ENCODE measurements at places on chromosomes 2 and 18.

- no peak for DNase-seq
Measured at GRCh38 chr2:7379799-7380198, 462.6 kb downstream of the RNF144A start.

- DNase-seq = peak; percentile 39
Measured at GRCh38 chr2:45274250-45274926, 265.1 kb upstream of the SIX2 start.

DNA sequence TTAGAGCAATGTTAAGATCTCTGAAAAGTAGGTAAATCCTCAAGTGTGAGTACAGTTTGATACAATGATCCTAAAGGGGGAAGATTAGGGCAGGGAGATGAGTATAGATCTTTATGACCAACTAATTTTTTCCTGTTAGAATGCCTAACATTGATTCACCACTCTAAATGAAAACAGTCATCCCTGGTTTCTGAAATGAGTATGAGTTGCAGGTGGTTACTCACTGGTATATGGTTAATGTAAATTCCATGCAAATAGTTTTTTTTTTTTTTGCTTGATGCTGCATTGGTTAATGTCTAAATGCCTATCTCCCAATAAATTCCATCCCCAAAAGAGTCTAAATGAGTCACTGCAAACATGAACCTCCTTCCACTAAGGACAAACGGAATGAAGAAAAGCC, 55.0 kb upstream of the SERPINB2 start:
- DNase-seq = no peak

- DNase-seq = no peak
Measured at GRCh38 chr2:25655316-25655715, 18.1 kb downstream of the DTNB start.

GRCh38 chr2:24237313-24237712, 62.5 kb downstream of the FAM228A start:
- DNase-seq = no peak

- no peak for DNase-seq
Measured at GRCh38 chr2:152236191-152236925, 60.8 kb upstream of the STAM2 start.

DNA sequence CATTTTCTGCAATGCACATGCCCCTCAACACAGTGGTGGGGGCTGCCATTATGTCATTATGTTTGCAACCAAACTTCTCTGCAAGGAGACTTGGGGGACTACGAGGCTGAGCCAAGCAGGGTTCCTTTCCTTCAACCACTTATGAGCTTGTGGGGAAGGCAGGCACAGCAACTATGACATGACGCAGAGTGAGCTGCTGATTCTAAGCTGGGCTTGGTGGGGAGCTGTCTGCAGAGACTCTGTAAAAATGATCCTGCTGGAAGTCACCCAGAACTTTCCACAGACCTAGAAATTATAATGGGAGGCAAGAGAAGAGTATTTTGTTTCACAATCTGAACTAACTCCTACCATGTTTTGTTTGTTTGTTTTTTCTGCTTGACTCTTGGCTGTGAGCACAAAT, 55.6 kb downstream of the INPP5D start:
- DNase-seq = no peak

DNA sequence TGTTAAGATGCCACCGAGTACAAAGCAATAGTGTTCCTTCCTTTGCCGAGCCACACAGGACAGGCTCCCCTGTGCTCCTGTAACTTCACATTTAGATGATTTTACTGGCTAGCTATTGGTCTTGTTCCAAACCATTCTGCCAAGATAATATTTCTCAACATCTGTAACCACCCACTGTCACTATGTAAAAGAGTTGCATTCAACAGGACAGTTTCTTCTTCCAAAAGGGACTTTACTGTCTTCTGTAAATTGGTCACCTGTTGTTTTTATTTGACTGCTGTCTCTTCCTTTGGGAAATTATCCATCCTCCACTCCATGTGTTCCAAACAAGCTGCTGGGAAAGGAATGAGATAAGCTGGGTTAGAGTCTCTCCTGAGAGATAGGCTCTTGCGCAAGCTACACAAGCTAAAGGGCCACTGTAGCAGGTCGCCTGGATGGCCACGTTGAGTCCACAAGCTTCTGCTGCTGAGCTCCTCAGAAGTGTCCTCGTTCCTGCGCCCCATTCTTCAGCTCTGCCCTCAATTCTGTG, 14.4 kb upstream of the BZW1 start:
- no peak for DNase-seq

DNA sequence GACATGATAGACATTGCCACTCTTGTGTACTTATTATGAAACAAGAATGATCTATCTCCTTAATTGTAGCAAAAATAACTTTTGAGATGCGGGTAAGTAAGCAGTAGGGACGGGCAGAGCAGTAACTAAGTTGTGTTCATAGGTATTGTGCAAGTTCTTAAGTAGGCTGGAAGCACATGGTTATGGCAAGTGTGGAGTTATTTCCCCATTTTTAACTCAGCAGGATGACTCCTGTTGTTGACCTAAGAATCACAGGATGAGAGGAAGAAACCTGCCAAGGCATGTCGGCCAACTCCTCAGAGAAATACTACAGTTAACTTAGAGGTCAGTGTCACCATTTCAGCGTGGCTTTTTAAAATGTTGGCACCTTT, 51.1 kb upstream of the FN1 start:
- DNase-seq = no peak

DNA sequence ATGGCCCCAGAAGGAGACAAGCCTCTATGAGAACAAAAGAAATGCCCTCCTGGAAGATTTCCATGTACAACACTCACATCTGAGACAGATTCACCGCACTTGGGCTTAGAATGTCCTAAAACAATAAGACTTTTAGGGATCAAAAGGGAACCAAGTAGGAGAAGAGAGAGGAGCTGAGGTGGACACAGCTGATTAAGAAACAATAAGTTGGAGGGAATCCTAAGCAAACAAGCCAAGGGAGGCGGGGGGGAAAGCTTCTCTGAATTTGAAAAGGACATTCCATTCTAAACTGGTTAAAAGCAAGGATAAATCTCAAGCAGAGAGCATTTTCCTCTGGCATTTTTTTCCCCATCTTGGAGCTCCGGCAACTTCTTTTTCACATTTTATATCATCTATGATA, 9.9 kb downstream of the ACVR1 start:
- no peak for DNase-seq

GRCh38 chr2:158745067-158745865, 49.9 kb upstream of the DAPL1 start:
- peak; percentile 73 for DNase-seq

GRCh38 chr18:49910019-49910418, 96.7 kb upstream of the ACAA2 start:
- no peak for DNase-seq

GRCh38 chr18:38635709-38636430, 1070.3 kb upstream of the CELF4 start:
- no peak for DNase-seq

- DNase-seq = no peak
Measured at GRCh38 chr2:47072018-47072691, 83.0 kb downstream of the STPG4 start.

- DNase-seq = no peak
Measured at GRCh38 chr2:228840743-228841114, 430.4 kb downstream of the PID1 start.

GRCh38 chr18:9737006-9737405, 28.9 kb downstream of the RAB31 start:
- no peak for DNase-seq

DNA sequence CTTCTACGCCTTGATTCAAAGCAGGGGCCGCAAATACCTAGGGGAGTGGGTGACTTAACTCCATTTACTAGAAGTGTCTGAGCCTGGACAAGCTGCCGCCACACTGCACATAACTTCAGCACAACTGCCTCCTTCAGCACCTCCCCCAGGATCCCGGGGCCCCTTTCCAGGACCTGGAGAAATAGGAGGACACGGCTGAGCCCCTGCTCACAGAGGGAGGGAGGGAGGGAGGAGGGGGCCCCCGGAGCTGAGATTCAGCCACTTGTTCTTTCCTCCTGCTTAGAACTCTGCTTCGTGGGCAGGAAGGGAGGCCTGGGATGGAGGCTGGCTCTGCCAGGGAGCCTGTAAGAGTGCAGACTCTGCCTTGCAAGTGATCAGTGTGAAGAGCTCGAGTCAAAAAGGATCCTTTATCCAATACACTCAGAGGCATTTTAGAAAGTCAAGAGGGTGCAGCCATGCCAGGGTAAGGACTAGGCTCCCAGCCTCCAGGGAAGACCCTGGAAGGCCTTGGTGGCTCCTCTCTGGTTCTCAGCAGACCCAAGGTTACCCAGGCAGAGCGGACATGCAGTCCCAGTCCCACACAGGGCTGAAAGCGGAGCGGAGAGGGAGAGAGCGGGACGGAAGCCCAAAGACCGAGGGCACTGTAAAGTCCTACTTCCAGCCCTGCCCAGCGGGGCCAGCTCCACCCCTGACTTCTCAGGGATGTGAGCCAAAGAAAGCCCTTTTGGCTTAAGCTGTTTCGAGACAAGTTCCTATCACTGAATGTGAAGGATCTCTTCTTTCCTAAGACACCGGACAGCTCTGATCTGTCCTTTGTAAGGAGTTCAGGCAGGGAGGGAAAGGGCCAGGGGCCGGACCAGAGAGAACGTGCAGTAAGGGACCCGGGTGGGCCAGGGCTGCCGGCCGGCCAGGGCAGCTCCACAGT, 8.6 kb upstream of the ARMC9 start:
- no peak for DNase-seq

DNA sequence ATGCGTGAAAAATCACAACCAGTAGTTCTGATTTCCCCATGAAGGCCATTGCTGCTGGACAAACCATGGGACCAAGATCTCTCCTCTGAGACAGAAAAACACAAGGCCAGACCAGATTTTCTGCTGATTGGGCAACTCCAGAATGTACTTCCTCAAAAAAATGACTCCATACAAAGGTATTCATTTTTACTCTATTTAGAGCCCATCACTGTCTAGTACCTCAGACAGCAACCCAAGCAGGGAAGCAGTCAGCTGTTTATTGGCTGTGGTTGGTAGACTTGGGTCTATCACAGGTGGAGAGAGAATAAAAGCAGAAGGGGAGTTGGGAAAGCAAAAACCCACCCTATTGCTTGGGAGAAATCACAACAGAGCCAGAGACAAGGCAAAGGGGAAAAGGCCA, 219.9 kb downstream of the PIK3C3 start:
- no peak for DNase-seq

- DNase-seq = no peak
Measured at GRCh38 chr2:206863716-206864115, 75.6 kb upstream of the CPO start.

DNA sequence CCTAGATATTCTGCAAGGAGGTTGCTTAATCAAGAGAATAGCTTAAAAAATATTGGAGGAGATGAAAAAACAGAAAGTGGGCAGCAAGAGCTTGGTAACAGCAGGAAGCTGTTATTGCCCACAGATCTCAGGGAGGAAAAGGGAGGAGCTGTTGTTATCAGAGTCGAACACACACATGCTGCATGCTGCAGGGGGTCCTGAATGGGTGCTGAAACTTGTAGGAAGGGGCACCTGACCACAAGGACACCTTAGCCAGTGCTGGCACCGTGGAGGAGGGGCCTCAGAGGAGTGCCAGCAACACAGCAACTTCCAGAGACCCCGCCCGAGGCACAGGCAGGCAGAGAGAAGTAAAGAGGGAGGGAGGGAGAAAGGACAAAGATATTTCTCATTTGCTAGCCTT, 332.9 kb downstream of the SOCS6 start:
- DNase-seq = no peak

DNA sequence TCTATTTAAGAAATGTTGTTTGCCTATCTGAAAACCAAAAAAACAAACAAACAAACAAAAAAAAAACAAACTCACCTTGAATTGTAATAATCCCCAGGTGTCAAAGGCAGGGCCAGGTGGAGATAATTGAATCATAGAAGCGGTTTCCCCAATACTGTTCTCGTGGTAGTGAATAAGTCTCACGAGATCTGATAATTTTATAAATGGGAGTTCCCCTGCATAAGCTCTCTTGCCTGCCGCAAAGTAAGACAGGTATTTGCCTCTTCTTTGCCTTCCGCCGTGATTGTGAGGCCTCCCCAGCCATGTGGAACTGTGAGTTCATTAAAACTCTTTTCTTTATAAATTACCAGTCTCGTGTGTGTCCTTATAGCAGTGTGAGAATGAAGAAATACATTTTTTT, 1180.7 kb upstream of the CRIM1 start:
- DNase-seq = no peak

DNA sequence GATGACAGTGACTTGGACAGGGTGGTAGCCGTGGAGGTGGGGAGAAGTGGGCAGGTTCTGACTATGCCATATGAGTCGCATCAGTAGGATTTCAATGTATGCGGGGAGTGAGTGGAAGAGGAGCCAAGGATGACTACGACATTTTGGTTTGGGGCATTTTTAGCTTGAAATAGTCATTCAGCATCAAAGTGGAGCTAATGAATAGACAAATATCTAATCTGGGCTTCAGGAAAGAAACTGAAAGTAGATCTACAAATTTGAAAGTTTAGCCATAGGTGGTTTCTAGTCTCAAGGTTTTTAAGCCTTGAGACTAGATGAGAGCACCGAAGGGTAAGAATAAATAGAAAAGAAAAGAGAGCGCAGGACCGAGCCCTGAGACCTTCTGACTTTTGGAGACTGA, 58.3 kb downstream of the FEZ2 start:
- DNase-seq = no peak

GRCh38 chr2:3143602-3144001, 234.0 kb downstream of the EIPR1 start:
- DNase-seq = no peak

DNA sequence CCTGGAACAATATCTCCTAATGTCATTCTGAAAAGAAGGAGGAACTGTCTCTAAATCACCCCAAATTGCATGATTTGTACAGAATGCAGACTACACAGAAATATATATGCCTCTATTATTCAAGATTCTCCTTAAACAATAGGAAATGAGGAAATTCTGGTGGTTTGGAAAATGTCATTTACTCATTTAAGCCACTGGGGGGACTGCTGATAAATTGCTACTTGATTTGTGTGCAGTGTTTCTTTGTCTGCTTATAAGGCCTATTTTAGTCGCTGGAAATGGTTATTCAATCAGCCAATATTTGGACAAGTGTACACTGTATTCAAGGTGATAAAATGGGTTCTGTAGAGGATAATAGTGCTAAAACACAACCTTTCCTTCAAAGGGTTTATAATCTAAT, 801.9 kb upstream of the CELF4 start:
- no peak for DNase-seq

DNA sequence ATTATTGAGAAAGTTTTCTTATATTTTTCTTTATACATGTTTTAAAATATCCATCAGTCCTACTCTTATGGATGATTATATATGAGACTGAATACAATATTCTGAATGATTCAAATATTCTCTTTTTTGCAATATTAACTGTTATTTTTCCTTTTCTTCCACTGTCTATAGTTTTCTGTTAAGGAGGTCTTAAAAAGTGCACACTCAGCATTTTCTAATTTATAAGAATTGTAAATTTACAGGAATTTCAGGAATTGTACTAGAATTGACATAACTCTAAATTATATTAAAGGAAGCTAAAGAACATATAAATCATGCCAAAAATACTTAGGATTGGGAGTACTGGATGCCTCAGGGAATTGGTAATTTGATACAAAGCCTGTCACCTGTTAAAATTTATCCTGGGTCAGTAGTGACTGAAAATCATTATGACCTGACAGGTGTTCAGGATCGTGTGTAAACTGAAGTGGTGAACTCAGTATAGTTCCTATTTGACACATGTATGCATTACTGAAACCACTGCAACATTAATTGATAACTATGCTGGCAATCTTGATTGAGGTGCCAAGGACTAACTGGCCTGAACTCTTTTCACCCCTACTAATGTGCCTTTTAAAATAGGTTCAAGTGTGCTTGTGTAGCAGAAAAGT, 30.4 kb downstream of the MSTN start:
- no peak for DNase-seq

- DNase-seq = no peak
Measured at GRCh38 chr2:117703858-117704257, 110.6 kb upstream of the DDX18 start.
